Type B pancreatic cell (in vitro differentiated cells): ENCODE measurements at places on chromosomes 7 and 10. TPM values are rescaled to one million over a fixed set of nuclear protein-coding genes. Genes with fewer than 3 reads are reported as not detected.
A peak's percentile ranks its signal among the peaks of the same experiment; 100 is the strongest.

DNA sequence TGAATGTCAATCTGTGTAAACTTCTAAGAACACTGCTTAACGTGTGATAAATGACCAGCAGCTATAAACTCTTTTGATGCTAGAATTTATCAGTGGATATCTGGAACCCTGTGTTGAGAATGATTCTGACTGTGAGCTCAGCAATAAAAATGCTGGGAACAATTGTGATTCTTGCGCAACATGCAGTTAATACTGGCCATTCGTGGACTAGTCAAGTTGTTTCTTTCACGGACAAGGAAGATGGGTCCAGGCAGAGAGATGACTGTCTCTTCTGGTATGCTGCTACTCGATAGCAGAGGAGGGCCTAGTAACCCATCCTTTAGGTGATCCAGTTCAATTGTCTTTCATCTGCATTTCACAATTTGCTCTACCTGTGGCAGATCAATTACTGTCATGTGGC is 394.8 kb upstream of the IGFBP3 start:
- no peak for DNase-seq

DNA sequence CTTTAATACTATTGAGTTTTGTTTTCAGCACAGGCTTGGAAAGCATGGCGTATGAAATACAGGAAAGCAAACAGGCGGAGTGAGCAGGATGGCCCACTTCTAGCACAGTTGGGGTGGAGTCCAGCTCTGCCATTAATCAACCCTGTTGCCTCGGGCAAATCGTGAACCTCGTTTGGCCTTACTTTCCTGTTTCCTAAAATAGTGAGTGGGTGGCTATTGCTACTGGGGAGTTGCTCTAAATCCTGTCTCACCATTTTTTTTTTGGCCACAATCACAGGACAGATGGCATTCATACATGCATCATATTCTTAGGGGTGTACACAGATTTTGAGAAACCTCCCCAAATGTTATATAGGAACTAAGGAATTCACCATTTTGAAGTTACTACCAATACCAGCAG is 157.8 kb downstream of the ANLN start:
- no peak for DNase-seq

- no peak for DNase-seq
Observed at GRCh38 chr10:1726861-1727260, 10.5 kb downstream of the ADARB2 start.

DNA sequence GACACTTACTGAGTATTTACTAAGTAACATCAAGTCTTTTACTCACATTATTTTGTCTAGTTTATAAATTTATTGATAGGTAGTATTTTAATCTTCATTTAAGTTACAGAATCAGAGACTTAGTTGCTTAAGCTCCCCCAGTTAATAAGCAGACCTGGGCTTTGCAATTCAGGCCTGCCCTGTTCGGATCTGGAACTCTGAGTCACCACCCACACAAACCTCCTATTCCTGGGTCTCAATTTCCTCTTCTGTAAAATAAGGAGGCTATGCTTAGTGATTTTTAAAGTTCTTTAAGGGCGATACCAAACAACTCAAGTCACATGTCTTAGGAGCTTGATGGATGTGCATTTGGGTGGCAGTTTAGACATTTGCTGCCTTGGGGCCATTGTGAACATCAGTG is 3.5 kb upstream of the MGAM start:
- DNase-seq = no peak

GRCh38 chr10:120606051-120606764 is 149.2 kb downstream of the PLPP4 start:
- DNase-seq = no peak

DNA sequence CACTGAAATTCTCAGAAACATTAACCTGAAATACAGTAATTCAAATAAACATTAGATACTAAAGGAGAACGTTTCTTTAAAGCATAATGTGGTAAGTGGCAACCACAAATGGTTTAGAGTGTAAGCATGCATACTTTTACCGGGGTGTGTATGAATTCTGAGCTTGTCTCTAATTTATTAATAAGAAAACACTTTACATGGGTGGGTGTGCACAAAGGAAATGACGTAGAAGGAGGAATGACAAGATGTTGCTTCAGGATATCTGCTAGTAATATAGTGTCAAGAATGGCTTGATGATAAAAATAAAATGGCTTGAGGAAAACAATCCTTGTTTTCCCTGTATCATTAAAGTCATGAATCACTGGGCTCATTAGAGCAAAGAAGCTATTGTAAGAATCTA is 92.5 kb downstream of the ARL4A start:
- DNase-seq = no peak

GRCh38 chr10:73910401-73910763 is 550 bp upstream of the PLAU start:
- no peak for DNase-seq

- DNase-seq = no peak
Observed at GRCh38 chr10:43110338-43111071, 27.7 kb upstream of the CSGALNACT2 start.

DNA sequence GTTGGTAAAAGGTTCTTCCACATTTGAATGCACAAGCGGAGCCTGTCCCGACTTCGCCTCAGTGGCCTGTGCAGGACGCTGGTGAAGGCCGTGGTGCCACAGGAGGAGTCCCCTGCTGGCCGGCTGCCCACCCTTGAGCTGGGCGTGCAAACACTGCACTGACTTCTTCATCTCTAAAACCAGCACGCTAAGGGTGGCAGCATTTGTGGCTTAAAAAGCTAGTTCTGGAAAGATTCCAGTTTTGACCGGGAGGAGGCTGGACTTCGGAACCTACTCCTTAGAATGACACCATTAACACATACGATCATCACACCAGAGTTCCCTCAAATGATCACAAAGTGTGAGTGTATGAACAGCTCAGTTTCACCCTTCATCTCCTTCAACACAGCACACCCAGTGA is 102.4 kb downstream of the SMURF1 start:
- DNase-seq = no peak

GRCh38 chr7:34331102-34331501 is 326.9 kb upstream of the NPSR1 start:
- DNase-seq = no peak

DNA sequence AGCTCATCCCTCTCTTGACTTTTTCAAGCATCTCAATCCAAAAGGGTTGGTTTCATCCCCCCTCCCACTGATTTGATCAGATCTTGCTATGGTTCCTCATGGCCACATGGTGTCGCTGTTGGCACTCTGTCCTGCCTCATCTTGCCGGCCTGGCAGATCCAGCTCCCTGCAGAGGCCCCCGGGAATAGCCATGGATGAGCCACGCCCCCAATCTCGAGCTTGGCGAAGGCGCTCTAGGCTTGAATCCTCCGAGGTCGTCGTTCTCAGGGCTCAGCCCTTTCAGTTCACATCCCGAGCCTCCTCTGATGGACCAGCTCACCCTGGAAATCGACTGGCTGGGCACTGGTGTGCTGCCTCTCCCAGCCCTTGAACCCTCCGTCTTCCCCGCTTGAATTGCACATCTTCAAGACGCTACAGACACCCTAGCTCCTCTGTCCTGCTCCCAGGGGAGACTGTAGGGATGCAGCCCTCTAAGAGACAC is 628.7 kb downstream of the TYW1 start:
- peak; percentile 84 for DNase-seq

DNA sequence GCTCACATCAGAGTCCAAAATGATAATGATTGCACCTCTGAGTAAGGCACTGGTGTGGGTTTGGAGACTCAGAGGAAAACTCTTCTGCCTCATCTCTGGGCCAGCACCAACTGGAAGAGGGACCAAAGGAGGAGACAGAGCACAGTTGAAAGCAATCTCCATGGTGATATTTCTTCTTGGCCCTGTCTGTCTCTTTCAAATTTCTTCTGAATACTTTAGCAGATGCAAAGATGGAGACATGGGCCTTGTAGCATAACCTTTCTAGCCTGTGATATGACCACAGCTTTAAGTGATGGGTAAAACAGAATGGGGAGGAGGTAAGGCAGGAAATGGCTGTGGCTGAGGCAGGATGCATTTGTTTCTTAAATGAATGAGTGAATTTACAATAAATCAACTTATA is 12.2 kb upstream of the GIMAP7 start:
- no peak for DNase-seq

DNA sequence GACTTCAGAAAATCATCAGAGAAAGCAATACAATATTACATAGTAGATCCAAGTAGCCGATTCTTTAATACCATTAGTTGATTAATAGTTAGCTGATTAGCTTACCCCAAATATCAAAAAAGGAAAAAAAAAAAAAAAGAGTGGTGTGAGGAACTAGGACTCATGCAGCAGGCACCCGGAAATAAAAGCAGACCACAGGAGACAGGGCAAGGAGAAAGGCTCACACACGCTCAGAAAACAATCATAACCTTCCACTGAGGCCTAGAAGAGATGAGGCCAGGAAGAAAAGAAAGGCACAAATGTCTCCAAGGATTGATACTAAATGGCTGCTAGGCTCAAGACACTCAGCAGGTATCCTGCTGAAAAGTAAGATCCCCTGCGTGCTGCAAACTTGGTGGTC is 25.9 kb downstream of the TRDMT1 start:
- DNase-seq = no peak

DNA sequence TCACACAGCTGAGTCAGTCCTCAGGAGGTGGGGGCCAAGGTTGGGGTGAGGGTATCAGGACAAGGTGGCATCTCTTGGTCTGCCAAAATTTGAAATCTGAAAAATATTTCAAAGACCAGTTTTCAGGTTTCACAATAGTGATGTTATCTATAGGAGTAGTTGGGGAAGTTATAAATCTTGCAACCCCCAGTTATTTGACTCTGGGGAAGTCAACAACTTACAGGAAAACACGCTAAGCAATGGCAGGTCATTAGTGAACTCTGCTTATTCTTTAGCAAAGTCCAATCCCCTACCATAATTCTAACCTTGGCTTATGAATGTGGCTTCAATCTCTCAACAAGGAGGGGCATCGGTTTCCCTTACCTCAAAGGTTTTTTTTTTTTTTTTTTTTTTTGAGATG is 94.9 kb downstream of the MARCHF5 start:
- no peak for DNase-seq

GRCh38 chr7:57370066-57370738 is 79.8 kb upstream of the ZNF716 start:
- no peak for DNase-seq

DNA sequence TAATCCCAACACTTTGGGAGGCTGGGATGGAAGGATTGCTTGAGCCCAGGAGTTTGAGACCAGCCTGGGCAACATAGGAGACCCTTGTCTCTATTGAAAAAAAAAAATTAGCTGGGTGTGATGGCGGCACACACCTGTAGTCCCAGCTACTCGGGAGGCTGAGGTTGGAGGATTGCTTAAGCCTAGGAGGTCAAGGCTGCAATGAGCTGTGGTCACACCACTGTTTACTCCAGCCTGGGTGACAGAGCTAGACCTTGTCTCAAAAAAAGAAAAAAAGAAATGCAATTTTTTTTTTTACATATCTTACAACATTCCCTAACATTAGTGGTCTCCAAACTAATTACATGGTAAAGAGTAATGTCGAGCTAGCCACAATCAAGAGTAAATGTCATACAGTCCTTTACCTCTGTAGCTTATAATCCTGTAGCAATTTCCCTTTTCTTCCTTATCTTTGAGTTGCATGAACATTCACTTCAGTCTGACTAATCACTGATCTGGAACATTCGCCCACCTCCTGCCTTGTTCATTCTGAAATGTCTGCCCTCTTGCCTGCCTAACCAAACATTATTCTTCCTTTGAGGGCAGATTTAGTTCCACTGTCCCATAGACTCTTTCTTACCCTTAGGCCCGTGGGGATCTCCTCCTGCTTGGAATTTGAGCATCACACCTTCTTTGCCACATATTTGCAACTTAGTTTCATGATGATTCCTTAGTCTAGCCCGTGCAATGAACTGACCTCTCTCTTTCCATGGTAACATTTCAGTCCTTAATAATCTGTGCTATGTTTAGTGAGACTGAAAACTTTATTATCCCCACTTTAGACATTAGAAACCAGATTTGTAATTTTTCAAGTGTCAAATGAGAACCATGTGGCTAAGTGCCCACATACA is 4.8 kb upstream of the VCL start:
- DNase-seq = no peak

DNA sequence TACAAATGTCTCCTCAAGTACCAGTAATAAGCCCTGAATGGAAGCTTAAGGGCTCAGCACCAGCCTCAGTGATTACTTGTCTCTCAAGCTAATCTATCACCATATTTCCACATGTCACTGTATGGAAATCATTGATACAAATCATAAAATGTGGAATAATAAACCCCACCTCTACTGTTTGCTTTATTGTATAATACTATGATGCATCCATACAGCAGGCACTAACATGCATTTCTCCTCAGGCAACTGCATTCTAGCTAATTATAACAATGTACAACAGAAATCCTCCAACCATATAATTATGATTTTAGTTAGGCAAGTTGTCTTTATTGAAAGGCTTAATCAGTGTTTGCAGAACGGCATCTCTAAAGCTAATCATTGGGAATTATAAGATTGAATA is 26.2 kb downstream of the CRPPA start:
- no peak for DNase-seq

- DNase-seq = no peak
Observed at GRCh38 chr7:11343136-11343535, 369.5 kb downstream of the PHF14 start.

- DNase-seq = no peak
Observed at GRCh38 chr10:83119346-83119745, 1020.0 kb upstream of the GHITM start.

GRCh38 chr7:96899108-96899507 is 106.2 kb upstream of the DLX6 start:
- DNase-seq = no peak

DNA sequence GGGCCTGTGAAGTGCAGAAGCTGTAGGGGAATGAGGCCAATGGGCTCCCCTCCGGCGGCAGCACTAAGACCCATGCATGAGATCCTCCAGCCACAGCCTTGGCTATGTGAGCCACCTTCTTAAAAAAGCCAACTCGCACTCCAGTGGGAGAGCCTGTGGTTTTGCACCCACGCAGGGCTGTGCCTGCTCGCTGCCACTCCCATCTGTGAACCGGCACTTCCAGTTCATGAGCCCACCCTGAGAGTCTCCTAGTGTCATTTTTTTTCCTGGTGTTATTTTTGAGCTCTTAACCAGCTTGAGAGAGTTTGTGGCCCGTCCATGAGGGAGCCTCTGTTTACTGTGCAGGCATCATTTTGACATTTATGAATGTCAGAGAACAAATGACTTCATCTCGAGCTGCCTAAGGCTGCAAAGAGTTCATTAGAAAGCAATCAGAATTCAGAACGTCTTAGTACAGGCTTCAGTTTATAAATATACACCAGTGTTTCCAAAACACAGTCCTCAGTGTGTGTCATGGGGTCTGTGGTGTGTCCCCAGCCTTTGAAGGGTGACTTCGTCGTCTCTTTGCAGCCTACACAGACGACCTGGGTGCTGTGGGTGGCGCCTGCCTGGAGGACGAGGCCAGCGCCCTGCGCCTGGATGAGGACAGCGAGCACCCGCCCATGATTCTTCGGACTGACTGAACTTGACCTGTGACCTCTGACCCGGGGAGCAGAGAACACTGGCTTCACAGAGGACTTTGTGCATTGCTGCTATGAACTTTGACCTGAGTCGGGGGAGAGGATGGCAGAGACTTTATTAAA is 40.4 kb downstream of the WIPI2 start:
- DNase-seq = no peak

HHEX gene
- 6.6 and 6.7 TPM in 2 replicates for total RNA-seq

TMEM26 gene
- 0.79 and 3.4 TPM in 2 replicates for total RNA-seq

CRYGN gene
- 0.67 and 1.3 TPM in 2 replicates for total RNA-seq

MAGI2 gene
- 5.7 and 13.3 TPM in 2 replicates for total RNA-seq

ZNF777 gene
- total RNA-seq = 17.4 and 17.6 TPM in 2 replicates

LLCFC1 gene
- not detected in 2 replicates for total RNA-seq

CPA4 gene
- 7.4 and 17.4 TPM in 2 replicates for total RNA-seq

LRRC18 gene
- total RNA-seq = not detected in 2 replicates

OPALIN gene
- total RNA-seq = not detected in 2 replicates

HDAC9 gene
- total RNA-seq = 6.8 and 8.9 TPM in 2 replicates

SLIT1 gene
- total RNA-seq = 2.2 and 55.7 TPM in 2 replicates

CDK6 gene
- total RNA-seq = 51.9 and 68.5 TPM in 2 replicates

SLC39A12 gene
- total RNA-seq = not detected in 2 replicates

NRG3 gene
- 1.0 and 6.1 TPM in 2 replicates for total RNA-seq
